ENCODE measurements at places on chromosomes 16 and 17.

DNA sequence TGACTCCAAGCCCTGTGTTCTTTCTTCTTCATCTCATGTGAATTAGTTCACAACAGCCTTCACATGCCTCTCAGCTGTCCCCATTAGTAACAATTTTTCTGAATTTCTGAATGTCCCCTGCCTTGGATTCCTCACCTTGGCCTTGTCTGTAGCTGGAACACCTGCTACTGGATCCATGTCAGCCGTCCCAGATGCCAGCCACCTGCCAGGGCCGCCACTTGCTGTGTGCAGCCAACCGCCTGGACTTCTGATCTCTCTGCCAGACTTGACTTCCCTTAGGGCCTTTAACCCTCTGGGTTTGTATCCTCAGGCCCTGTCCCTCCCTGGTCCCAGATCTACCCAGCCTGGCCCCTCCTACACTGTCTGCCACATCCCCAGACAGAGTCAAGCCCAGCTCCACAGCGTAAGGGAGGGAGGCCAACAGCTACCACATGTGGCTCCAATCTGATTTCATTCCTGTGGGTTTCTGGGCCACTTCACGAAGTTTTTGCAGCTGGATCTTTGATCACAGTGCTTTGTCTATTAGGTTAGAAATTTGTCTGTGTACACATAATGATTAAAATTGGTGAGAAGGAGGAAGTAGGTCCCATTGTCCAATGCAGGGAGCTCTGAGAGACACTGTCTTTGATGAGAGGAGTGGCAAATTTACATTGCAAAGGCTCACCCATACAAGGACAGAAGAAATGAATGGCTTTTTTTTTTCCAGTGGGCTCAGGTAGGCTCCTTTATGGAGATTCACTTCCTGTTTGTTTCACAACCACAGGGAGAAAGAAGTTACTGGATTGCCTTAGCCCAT, 15.3 kb downstream of the MPP2 start:
- H3K27me3 ChIP-seq = peaks cover 31% of the 10 kb centered on the region
- no peak for DNase-seq
- no peak overlapping the region for H3K4me3 ChIP-seq

GRCh38 chr16:11250091-11250785, 5.8 kb downstream of the SOCS1 start:
- peak overlapping the region; percentile 76 for H3K27ac ChIP-seq
- no peak for DNase-seq
- H3K36me3 ChIP-seq = peaks cover 33% of the 10 kb centered on the region

- no peak for DNase-seq
- H3K27ac ChIP-seq = no peak overlapping the region
- no peak overlapping the region for H3K4me3 ChIP-seq
- peaks cover 4% of the 10 kb centered on the region for H3K36me3 ChIP-seq
- H3K4me1 ChIP-seq = peaks cover 7% of the 10 kb centered on the region
Measured at GRCh38 chr17:61389670-61390478, 9.8 kb upstream of the TBX2 start.

DNA sequence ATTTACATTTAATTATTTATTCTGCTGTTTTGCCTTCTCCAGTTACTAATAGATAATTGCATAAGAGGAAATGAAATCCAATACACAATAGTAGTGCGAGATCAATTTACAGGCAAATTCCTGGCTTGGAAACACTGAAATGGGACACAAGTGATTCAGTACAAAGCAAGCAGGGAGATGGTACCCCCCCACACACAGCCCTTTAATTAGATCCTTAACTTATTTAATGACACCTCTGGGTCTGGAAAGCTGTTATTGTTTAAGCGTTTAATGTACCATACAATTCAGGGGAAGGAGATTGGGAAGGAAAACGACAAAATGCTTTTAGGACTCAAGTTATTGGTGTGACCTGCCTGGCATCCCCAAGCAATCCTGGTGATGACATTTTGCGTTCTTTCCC, 318.2 kb downstream of the NPIPA8 start:
- no peak for DNase-seq
- peaks cover 15% of the 10 kb centered on the region for H3K27me3 ChIP-seq
- no peak overlapping the region for H3K27ac ChIP-seq
- no peaks in the 10 kb centered on the region for H3K4me1 ChIP-seq

DNA sequence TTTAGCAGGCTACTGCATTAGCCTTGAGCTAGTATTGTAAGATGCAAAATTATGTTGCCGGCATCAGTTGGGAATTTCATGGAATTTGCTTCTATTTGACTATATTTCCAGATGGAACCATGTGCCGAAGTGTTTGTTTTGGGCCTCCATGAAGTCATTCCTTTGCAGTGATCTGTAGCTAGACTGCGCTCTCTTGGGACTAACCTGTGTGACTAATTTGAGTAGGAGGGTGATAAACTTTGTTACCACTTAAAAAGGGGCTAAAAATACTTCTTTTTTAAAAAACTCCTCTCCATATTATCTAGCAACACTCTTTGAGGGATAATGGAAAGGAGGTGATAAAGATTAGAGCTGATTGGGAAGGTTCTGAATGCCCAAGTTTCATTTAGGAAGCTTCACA, 166.8 kb upstream of the TBX2 start:
- peaks cover 11% of the 10 kb centered on the region for H3K4me1 ChIP-seq
- no peak overlapping the region for H3K4me3 ChIP-seq
- no peaks in the 10 kb centered on the region for H3K27me3 ChIP-seq
- peaks cover 1% of the 10 kb centered on the region for H3K36me3 ChIP-seq
- no peak overlapping the region for H3K27ac ChIP-seq

DNA sequence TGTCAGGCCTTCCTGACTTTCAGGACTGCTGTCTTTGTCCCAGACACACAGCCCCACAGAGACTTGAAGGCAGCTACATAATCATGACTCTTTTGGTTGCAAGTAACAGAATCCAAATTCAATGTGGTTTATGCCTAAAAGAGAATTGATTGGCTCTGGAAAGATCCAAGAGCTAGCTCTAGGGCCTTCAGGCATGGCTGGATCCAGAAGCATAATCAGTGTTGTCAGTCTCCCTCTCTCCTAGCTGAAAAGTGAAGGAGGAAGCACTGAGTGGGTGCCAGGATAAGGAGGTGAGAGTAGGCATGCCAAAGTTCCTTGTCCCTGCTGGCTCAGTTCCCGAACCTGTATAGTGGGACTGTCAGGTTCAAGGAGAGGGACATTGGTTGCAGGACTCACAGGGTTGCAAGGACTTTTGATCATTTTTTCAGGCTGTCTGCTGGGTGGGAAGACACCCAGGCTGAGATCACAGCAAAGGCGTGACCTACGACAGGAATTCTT, 25.5 kb downstream of the SNX20 start:
- H3K36me3 ChIP-seq = peaks cover 1% of the 10 kb centered on the region
- no peak for DNase-seq
- no peaks in the 10 kb centered on the region for H3K4me1 ChIP-seq
- no peak overlapping the region for H3K27ac ChIP-seq
- no peak overlapping the region for H3K4me3 ChIP-seq

DNA sequence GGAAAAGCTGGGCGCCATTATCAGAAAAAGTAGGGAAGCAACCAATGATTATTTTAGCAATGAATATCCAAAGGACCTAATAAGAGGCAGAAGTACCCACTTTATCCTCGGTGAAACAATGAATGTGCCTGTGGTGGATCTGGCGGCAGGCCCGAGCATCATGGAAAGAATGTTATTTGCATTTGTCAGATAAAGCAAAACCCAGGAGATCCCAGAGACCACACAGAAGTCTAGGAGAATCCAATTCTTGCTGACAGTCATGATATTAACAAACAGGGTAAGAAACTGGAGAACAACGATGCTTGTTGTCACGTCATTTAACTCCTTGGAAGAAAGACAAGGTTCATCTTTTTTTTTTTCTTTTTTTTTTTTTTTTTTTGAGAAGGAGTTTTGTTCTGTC, 12.0 kb upstream of the TNRC6A start:
- H3K4me3 ChIP-seq = no peak overlapping the region
- H3K4me1 ChIP-seq = no peaks in the 10 kb centered on the region
- H3K27me3 ChIP-seq = peaks cover 9% of the 10 kb centered on the region
- no peaks in the 10 kb centered on the region for H3K36me3 ChIP-seq
- DNase-seq = no peak

GRCh38 chr17:74234486-74234885, 21.1 kb downstream of the TTYH2 start:
- no peaks in the 10 kb centered on the region for H3K4me1 ChIP-seq
- no peak overlapping the region for H3K27ac ChIP-seq
- H3K36me3 ChIP-seq = peaks cover 8% of the 10 kb centered on the region
- DNase-seq = no peak
- no peak overlapping the region for H3K4me3 ChIP-seq

DNA sequence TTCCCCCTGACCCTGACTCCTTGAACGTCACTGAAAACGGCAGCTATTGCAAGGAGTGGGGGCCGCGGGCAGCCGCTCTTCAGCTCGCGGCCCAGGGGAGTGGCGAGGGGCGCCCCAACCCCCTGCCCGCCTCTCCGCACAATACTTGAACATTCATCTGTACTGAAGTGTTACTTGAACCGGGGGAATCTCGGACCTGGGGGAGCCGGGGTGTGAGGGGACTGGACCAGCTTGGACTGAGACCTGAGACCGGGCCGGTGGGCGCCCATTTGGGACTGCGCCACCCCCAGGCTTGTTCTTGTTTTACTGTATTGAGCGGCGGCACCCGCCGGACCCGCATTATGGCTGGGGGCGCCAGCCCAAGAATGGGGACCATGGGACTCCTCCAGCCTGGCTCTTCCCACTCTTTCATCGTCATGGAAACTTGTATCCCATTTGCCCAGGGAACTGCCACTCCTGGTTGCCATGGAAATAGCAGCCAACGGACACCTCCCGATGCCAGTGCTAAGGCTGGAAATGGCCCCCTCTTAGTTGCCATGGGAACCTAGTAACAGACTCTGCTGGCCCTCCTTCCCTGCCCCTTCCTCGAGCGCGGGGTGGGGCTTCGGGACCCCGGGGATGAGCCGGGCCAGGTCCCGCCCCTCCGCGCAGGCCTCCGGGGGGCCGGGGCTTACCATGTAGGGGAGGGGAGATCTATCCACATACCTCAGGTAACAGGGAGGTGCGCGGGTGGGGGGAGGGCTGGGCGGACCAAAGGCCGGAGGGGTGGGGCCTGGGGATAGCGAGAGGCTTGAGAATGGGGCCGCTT, 805 bp upstream of the ORAI3 start:
- H3K27ac ChIP-seq = no peak overlapping the region
- no peaks in the 10 kb centered on the region for H3K27me3 ChIP-seq
- DNase-seq = no peak
- H3K36me3 ChIP-seq = peaks cover 3% of the 10 kb centered on the region

- H3K4me3 ChIP-seq = no peak overlapping the region
- no peak overlapping the region for H3K27ac ChIP-seq
- peaks cover 9% of the 10 kb centered on the region for H3K27me3 ChIP-seq
- peak; percentile 33 for DNase-seq
Measured at GRCh38 chr17:27756467-27757371, 43.6 kb downstream of the NOS2 start.

GRCh38 chr16:68445458-68445857, 2.9 kb downstream of the SMPD3 start:
- H3K36me3 ChIP-seq = peaks cover 2% of the 10 kb centered on the region
- no peak for DNase-seq
- H3K27ac ChIP-seq = no peak overlapping the region
- no peak overlapping the region for H3K4me3 ChIP-seq

GRCh38 chr16:64453646-64454045, 668.2 kb downstream of the CDH11 start:
- no peaks in the 10 kb centered on the region for H3K4me1 ChIP-seq
- DNase-seq = no peak
- H3K36me3 ChIP-seq = no peaks in the 10 kb centered on the region
- H3K4me3 ChIP-seq = no peak overlapping the region

- peaks cover 16% of the 10 kb centered on the region for H3K27me3 ChIP-seq
- DNase-seq = no peak
- no peak overlapping the region for H3K4me3 ChIP-seq
- H3K27ac ChIP-seq = no peak overlapping the region
- no peaks in the 10 kb centered on the region for H3K4me1 ChIP-seq
Measured at GRCh38 chr16:5509794-5510193, 412.2 kb upstream of the EEF2KMT start.

DNA sequence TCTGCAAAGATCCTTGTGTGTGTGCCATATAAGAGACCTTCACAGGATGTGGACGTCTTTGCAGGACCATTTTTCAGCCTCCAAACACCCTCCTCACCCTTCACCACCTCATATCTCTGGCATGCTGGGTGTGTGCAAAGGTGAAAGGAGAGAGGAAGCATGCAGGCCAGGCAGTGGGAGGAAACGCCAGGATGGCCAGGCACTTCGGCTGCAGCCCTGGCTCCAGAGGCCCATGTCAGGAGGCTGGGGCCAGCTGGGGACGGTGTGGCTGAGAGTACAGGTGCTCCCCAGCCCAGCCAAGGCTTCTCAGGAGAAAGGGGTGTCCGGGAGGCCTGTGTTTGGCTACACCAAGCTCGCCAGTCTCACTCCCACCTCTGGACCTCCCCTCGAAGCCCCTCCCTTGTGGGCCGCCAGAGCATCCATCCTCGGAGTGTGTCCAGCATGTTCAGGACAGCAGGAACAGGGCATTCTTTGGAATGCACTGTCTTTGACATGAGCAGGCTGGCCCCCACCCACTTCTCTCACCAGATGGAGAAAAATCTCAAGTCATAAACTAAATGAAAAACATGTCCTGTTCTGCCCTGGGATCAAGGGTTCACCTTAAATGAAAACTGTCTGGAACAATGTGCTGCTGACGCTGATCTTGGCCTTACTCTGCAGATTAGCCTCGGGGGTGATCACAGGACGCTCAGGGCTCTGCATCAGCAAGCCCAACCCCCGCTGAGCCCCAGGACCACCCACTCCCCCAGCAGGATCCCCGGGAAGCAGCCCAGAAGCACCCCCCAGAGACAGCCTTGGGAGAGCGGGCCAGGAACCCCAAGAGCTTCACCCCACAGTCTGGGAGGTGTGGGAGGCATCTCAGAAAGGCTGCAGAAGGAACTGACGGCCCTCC, 15.9 kb downstream of the PEMT start:
- no peak overlapping the region for H3K27ac ChIP-seq
- H3K27me3 ChIP-seq = no peaks in the 10 kb centered on the region
- peaks cover 7% of the 10 kb centered on the region for H3K4me1 ChIP-seq
- DNase-seq = no peak

- peaks cover 17% of the 10 kb centered on the region for H3K36me3 ChIP-seq
- H3K27ac ChIP-seq = peak overlapping the region; percentile 98
- H3K4me1 ChIP-seq = peaks cover 81% of the 10 kb centered on the region
- H3K27me3 ChIP-seq = no peaks in the 10 kb centered on the region
Measured at GRCh38 chr17:77880711-77881450, 77.6 kb upstream of the TNRC6C start.

DNA sequence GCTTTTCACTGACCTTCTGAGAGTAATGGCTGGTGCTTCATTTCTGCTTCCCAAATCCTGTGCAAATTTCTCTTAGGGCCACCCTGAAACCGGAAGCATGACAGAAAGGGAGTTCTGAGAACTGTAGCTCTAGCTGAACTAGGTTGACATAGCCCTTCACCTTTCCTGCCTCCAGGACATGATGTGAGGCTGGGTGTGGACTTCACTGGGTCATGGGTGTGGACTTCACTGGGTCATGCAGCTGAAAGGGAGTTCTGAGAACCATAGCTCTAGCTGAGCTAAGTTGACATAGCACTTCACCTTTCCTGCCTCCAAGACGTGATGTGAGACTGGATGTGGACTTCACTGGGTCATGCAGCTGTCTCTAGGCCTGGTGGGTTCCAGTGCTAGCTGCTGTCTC, 54.3 kb upstream of the NLRP1 start:
- no peaks in the 10 kb centered on the region for H3K4me1 ChIP-seq
- peaks cover 63% of the 10 kb centered on the region for H3K27me3 ChIP-seq
- H3K27ac ChIP-seq = no peak overlapping the region
- H3K36me3 ChIP-seq = no peaks in the 10 kb centered on the region
- no peak for DNase-seq
- H3K4me3 ChIP-seq = no peak overlapping the region

- peaks cover 42% of the 10 kb centered on the region for H3K27me3 ChIP-seq
- H3K4me3 ChIP-seq = no peak overlapping the region
- DNase-seq = no peak
- no peaks in the 10 kb centered on the region for H3K36me3 ChIP-seq
- H3K27ac ChIP-seq = no peak overlapping the region
Measured at GRCh38 chr17:45656527-45657181, 127.5 kb upstream of the CRHR1 start.

Data from central memory CD8-positive, alpha-beta T cell (primary cell).